ENCODE measurements at places on chromosomes 1 and 21.
A peak's percentile ranks its signal among the peaks of the same experiment; 100 is the strongest.

DNA sequence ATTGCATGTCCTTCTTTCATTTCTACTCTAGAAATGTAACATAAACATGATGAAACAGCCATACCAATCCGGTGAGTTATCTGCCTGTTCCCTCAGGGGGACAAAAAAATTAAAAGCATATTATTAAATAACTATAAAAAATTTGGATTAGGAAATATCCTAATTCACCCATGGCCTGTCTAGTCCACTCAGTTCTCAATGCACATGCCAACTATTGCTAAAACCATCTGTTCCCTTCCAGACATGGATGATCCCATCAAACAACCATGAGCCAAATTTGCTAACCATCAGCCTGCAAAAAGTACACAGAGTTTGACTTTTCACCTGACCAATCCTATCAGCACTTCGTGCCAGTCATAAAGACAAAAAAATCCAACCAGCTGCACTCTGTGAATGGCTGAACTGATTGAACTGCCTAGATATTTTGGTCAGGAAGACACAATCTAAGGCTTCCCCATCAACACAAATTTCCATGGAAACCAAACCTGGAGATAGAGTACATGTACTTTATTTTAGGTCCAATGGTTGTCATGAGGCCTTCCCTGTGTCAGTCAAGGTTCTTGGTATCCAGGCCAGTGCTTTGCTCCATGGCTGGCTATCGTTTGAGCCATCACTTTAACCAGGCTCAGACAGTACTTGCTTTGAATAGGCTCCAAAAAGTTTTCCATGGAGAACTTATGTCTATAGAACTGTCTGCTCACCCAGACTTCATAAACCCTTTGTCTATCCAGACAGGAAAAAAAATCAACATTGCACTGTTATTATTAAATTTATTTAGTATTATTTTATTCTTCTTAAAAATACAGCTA, 570.8 kb downstream of the LTN1 start:
- no peak for DNase-seq

GRCh38 chr1:67843746-67844145, 10.5 kb upstream of the GNG12 start:
- no peak for DNase-seq

- DNase-seq: no peak
Observed at GRCh38 chr1:244139655-244140054, 88.6 kb downstream of the ZBTB18 start.

DNA sequence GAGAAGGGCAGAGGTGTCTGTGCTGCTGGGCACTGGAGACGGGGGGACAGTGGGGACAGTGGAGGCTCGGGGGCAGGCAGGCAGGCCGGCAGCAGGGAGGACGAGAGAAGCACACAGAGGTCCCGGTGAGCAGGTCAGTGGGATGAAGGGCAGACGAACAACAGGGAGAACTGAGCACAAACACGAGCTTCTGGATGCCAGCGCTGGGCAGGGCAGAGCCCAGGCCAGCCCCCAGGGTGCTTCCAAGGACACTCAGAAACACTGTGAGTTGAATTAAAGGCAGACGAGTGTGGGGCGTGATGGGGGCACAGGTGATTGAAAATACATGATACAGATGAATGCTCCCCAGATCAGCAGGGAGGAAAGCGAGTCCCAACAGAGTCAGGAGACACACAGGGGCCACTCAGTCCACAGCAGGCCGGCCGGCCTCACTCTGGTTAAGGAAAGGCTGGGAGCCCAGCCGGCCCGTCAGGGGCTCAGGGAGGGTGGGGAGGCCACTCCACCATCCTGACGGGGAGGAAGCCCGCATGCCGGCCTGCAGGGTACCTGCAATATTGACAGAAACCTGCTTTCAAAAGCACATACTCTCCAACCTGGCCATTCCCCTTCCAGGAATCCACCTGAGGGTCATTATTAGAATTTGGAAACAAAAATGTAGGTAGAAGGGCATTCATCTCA, 14.1 kb downstream of the SLC19A1 start:
- no peak for DNase-seq

GRCh38 chr1:159483501-159483900, 44.0 kb downstream of the OR10J1 start:
- peak; percentile 76 for DNase-seq

DNA sequence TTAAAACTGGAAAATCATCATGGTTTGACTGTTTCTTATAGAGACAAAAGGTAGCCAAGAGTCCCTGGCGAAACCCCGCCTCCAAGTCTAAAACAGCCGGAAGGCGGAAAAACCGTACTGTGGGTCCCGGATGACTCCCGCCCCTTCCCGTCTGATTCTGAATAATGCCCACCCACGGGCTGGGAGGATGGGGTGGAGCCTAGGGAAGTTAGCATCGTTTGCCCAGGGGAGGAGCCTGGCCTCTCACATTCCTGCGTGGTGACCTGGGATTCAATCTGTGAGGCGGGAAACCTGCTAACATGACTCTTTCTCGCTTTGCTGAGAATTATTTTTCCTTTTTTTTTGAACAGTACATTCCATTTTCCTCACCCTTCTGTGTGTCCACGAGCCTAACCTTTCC, 124.9 kb downstream of the KCNK1 start:
- no peak for DNase-seq

- DNase-seq: no peak
Observed at GRCh38 chr1:41806472-41807155, 112.1 kb downstream of the HIVEP3 start.

GRCh38 chr1:6447818-6448748, 17.9 kb downstream of the TNFRSF25 start:
- DNase-seq: no peak

DNA sequence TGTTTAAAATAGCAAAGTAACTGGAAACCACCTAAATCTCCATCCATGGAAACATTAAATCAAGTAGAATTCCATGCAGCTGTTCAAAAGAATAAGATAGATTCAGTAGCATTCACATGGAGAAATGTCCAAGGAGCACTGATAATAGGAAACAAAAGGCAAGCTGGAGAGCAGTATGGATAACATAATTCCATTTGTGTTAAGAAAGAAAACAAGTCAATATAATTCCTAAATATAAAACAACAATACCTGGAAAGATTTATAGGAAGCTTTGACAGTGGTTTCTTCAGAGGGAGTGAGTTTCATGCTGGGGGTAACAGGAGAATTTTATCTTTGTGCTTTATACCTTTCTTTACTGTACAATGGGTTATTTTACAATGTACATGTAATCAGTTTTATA, 36.6 kb upstream of the EPS8L3 start:
- DNase-seq: no peak

DNA sequence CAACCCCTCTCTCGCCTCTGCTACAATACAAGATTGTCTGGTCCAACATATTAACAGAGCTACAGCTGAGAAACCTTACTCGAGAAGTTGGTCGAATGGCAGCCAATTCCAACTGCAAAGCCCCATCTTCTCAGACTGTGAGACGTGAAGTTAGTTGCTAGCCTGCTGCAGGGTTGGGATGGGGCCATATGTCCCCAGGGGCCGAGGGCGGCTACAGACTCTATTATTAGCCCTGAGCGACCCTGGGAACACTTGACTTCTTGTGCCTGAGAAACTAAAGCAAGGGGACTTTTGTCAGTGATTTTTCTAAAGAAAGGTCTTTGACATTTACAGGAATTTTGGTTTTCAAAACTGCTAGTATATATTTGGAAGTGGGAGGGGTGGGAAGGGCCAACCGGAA, 13.7 kb downstream of the NCF2 start:
- no peak for DNase-seq

GRCh38 chr1:18066576-18066975, 41.0 kb upstream of the IGSF21 start:
- DNase-seq: no peak

- DNase-seq: peak; percentile 75
Observed at GRCh38 chr1:53260631-53261247, 22.4 kb upstream of the MAGOH start.

DNA sequence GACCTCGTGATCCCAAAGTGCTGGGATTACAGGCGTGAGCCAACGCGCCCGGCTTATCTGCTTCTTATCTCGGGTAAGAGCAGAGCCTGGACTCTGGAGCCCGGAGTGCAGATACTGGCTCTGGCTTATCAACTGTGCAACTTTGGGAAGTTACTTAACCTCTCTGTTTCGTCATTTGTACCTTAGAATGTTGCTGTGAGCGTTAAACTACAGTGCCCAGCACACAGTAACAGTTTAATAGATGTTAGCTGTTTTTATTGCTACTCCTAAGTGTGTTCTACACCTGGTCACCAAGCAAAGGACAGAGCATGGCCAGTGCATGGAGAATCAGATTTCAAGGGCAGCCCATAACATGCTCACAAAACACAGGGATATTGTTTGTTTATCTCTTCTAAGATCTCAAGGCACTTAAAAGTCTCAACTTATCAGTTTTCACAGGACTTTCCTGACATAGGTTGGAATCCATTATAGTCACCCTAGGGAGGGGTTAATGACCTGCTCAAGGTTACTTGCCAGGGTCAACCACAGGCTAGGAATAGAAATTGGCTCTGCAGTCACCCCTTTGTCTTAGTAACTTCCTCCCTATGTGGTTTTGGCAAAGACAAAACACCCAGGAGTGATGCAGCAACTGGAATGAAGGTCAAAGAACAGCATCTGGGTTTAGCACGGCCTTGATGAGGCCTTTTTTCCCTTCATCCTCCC, 22.5 kb upstream of the SRP9 start:
- DNase-seq: peak; percentile 96

- peak; percentile 98 for DNase-seq
Observed at GRCh38 chr1:244273845-244274619, 177.7 kb downstream of the ADSS2 start.

DNA sequence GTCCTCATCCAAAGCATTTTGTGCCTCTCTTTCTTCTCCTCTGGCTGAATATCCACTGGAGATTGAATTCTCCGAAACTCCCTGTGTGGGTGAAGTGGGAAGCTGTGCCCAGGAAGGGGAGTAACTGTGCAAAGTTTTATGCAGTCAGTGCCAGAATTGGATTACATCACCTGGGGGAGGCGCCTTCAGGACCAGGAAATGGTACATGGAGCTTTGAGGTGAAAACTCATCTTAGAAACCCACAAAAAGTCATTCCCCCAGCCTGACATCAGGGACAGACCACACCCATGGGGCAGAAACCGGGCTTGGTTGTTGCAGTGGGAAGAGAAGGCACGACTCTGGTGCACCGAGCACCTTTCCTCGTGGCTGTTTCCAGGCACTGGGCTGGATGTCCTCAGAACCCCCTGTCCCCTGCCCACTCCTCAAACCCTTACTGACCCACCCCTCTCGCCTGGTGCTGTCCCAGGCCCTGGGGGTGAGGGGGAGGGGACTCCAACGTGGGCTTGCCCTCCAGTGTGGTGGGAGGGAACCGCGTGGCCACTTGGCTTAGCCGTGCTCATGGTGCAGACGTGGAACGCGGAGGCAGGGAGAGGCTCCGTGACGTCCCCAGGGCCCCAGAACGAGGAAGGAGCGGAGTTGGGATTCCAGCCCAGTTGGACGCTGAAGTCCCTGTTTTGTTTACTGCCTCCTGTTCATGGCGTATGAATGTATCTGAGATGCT, 15.7 kb downstream of the TFF3 start:
- DNase-seq: no peak
